ENCODE measurements at places on chromosomes 16 and 17. TPM values are rescaled to one million over a fixed set of nuclear protein-coding genes. Genes with fewer than 3 reads are reported as not detected.

GRCh38 chr17:57739402-57740234 lies 5.5 kb downstream of the CCDC182 start:
- DNase-seq: peak; percentile 61
- no peak overlapping the region for H3K27ac ChIP-seq
- H3K36me3 ChIP-seq: no peaks in the 10 kb centered on the region
- H3K4me1 ChIP-seq: no peaks in the 10 kb centered on the region

DNA sequence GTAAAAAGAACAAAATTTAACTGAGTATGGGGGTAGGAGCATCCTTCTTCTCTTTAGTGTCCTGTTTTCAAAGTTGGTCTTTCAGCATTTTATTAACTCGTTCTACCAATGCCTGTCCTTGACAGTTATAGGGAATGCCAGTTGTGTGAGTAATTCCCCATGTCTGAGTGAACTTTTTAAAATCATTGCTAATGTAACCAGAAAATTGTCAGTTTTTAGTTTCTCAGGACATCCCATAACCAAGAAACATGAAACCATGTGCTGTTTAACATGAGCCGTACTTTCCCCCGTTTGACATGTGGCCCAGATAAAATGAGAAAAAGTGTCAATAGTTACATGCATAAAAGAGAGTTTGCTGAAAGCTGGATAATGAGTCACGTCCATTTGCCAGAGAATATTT lies 71.4 kb upstream of the ARL4D start:
- H3K36me3 ChIP-seq: no peaks in the 10 kb centered on the region
- H3K4me3 ChIP-seq: no peak overlapping the region
- DNase-seq: no peak
- H3K27me3 ChIP-seq: no peaks in the 10 kb centered on the region

DNA sequence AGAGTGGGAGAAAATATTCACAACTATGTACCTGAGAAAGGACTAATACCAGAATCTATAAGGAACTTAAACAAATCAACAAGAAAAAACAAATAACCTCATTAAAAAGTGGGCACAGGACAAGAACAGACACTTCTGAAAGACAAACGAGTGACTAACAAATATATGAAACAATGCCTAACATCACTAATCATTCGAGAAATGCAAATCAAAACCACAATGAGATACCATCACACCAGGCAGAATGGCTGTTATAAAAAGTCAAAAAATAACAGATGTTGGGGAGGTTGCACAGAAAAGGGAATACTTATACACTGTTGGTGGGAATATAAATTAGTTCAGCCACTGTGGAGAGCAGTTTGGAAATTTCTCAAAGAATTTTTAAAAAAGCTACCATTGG lies 83.5 kb upstream of the WSCD1 start:
- no peaks in the 10 kb centered on the region for H3K36me3 ChIP-seq
- no peak for DNase-seq
- peaks cover 30% of the 10 kb centered on the region for H3K27me3 ChIP-seq
- no peaks in the 10 kb centered on the region for H3K4me1 ChIP-seq
- no peak overlapping the region for H3K27ac ChIP-seq

Gene NDRG4
- 8.6 TPM for total RNA-seq

Gene CACNA1H
- total RNA-seq: 24.3 TPM

All from HCT116 (cell line).